ENCODE measurements at places on chromosomes 6 and 20.

DNA sequence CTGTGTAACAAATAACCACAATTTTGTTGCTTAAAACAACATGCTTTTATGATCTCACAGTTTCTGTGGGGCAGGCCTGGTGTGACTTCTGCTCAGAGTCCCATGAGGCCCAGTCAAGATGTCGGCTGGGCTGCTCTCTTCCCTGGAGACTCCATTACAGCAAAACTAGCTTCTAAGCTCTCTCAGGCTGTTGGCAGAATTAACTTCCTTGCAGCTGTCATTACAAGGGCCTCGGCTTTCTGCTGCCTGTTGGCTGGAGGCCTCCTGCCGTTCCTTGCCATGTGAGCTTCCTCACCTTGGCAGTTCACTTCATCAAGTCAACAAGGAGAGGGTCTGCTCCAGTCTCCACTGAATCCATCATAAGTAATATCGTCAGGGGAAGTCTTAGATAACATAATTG is 659.2 kb downstream of the PRKN start:
- no peak for DNase-seq

GRCh38 chr20:829551-829950 is 4.0 kb upstream of the FAM110A start:
- DNase-seq: no peak

- DNase-seq: no peak
Measured at GRCh38 chr6:41546866-41547798, 951 bp downstream of the FOXP4 start.

- no peak for DNase-seq
Measured at GRCh38 chr20:38046572-38046971, 13.0 kb downstream of the RPRD1B start.

GRCh38 chr6:133683308-133683580 is 205.7 kb upstream of the TCF21 start:
- DNase-seq: no peak

DNA sequence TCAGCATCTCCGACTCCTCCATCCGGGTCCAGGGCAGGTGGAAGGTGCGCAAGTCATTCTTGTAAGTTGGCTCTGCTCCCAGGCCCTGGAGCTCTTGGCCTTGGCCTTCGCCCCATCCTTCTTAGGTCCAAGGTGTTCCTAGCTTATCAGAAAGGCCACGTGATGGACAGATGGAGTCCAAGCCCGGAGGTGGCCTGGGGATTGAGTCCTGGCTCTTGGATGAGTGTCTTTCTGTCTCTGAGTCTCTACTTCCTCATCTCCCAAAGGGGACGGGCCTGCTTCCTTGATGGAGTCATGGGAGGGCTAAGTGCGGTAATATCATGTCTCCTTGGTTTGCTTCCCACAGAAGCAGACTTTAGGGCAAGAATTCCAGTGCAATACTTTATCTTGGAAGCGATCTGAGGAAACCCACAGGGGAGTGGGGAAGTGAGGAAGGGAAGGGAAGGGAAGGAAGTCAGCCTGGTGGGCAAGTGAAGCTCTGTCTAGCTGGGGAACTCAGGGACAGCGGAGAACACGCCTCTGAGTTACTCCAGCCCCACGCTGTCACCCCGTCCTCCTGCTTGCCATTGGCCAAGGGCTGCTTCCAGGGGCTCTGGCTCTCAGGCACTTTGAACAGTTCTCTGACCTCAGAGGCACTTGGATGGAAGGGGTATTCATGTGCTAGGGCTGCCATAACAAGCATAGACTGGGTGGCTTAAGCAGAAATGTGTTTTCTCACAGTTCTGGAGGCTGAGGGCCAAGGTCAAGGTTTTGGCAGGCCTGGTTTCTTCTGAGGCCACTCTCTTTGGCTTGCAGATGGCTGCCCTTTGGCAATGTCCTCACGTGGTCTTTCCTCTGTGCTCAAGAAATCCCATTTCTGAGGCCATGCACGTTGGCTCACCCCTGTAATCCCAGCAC is 4.8 kb downstream of the LBP start:
- DNase-seq: no peak

DNA sequence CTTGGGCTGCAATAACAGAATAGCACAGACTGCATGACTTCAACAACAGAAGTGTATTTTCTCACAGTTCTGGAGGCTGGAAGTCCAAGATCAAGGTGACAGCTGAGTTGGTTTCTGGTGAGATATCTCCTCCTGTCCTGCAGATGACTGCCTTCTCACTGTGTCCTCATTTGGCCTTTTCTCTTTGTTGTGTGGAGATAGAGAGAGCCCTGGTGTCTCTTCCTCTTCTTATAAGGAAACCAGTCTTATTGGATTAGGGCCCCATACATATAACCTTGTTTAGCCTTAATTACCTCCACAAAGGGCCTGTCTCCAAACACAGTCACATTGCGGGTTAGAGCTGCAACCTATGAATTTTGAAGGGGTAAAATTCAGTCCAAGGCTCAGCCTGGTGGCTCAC is 57.0 kb upstream of the BMP6 start:
- no peak for DNase-seq

DNA sequence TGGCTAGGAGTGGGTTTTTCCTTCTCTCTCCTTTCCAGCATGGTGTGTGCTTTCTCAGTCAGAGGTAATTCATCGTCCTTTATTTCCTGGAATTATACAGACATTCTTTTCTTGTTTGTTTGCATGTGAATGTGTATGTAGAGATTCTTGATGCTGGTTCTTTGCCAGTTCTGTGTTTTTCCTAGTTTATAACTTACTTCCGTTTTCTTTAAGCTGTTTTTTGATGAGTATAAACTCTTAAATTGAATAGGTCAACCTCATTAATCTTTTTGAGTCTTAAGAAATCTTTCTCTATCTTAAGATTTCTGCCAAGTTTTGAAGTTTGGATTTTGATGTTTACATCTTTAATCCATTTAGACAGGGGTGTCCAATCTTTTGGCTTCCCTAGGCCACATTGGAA is 38.7 kb downstream of the IGF2R start:
- no peak for DNase-seq

GRCh38 chr20:41136680-41137613 is at the start of gene PLCG1:
Gene PLCG1, plus strand, starts transcription at chr20:41137543. Its CDS starts 99 bp downstream, at chr20:41137642.
- peak; percentile 77 for DNase-seq

DNA sequence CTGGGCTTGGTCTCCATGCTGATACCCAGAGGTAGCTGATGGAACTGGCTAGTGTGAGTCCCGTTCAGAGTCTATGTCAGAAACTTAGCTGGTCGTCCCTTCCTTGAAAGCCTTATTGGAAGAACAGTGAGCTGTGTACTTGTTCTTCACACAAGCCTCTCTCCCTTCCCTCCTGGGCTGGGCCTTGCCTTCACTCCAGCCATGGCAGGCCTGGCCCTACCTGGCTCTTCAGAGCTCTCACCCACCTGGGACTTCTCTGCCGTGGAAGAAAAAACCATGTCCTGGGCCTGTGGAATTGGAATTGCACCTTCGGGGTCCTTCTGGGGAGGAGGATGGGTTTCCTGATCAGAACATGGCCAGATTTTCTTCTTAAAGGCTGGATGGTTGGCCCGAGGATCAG is 20.3 kb upstream of the ZNF831 start:
- DNase-seq: no peak

GRCh38 chr20:51305316-51306052 is 237.0 kb downstream of the NFATC2 start:
- DNase-seq: no peak

DNA sequence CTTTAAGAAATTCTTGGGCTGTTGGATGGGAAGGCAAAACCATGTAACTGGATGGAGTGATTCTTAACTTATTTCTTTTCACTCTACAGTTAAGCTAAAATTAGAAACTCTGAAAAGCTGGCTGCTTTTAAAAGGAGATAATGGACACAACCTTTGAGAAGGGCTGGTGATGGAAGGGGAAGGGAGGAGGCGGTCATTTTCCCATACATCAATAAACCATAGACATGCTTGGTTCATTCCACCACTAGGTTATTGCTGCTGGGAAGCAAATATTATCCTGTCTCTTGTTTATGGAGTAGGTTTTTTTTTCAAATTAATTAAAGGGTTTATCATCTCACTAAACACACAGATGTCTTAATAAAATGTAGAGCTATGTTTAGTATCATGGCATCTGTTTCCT is 76.2 kb downstream of the PLCB1 start:
- DNase-seq: no peak

All from stimulated activated CD4-positive, alpha-beta T cell treated with anti-CD3 and anti-CD28 coated beads, TNF-alpha, amount 100 ng/mL, for 24 hours (primary cell).